ENCODE measurements at places on chromosomes 16 and 17.

GRCh38 chr16:5722116-5722619, 624.6 kb upstream of the EEF2KMT start:
- no peak for DNase-seq

GRCh38 chr16:72848759-72849664, 198.9 kb downstream of the ZFHX3 start:
- DNase-seq, result no peak

GRCh38 chr17:82241183-82241925, 12.5 kb downstream of the SLC16A3 start:
- DNase-seq, result no peak

GRCh38 chr17:40915721-40916256, 21.7 kb downstream of the KRT23 start:
- no peak for DNase-seq

- no peak for DNase-seq
Measured at GRCh38 chr16:6836766-6837165, 495.9 kb upstream of the RBFOX1 start.

- no peak for DNase-seq
Measured at GRCh38 chr17:80523956-80524712, 20.5 kb upstream of the RPTOR start.

DNA sequence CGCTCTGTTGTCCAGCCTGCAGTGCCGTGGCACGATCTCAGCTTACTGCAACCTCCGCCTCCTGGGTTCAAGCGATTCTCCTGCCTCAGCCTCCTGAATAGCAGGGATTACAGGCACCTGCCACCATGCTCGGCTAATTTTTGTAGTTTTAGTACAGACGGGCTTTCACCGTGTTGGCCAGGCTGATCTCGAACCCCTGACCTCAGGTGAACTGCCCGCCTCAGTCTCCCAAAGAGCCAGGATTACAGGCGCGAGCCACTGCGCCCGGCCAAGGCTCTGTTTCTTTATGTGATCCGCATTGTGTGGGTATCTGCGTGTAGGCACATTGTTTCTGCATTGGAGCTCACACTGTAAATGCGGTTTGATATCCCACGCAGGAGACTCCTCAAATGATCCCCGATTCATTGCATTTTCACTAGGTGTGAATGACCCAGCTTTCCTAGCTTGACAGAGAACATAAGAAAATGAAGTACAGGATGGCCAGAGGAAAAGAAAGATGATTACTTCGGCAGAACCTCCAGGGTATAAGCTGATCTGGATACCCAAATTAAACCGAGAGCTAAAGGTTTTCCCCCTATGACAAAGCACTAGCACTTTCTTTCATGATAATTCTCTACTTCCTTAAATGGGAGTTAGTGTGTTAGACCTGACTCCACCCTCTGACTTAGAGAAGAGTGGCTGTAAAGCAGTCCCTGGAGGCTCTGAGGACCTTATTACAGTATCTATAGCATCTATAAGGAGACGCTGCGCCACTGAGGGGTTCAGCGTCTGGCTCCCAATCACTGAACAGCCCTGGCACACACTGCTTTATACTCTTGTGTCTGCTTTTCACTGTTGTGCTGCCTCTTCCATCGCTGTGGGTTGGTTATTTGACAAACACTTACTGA, 17.3 kb downstream of the COTL1 start:
- no peak for DNase-seq

- DNase-seq, result no peak
Measured at GRCh38 chr17:828761-829160, 46.6 kb downstream of the MRM3 start.

DNA sequence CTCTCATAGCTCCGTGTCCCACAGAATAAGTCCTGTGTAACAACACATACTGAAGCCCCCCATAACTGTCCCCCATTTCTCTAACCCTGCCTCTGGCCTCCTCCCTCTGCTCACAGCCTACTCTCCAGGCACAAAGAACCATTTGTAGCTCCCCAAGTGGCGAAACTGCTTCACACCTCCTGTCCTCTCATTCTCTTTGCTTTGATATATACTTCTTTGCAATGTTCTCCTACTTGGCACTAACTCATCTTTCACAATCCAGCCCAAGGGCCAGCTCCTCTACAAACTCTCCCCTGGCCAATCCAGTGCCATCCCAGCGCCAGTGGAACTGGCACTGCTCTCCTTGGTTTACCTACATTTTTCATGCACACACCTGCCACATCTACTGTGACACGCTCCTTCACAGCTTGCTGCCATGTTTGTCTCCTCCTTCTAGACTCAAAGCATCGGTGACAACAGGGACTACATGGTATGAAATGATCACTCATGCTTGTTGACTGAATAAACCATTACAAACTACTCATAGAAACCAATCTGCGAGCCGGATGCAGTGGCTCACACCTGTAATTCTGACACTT, 12.8 kb downstream of the CYTH1 start:
- DNase-seq, result no peak

- no peak for DNase-seq
Measured at GRCh38 chr16:1772362-1772907, at the start of gene EME2. TSS of gene EME2 (plus strand) at chr16:1772810. CDS start at chr16:1773228, 418 bp downstream.

- DNase-seq, result no peak
Measured at GRCh38 chr16:7964744-7965143, 625.6 kb downstream of the TMEM114 start.

- DNase-seq, result no peak
Measured at GRCh38 chr17:80877729-80878303, 113.8 kb upstream of the CHMP6 start.

- DNase-seq, result no peak
Measured at GRCh38 chr17:13008461-13008860, 9.4 kb downstream of the ELAC2 start.

GRCh38 chr16:9798474-9798873, 383.8 kb downstream of the GRIN2A start:
- DNase-seq, result no peak

- DNase-seq, result no peak
Measured at GRCh38 chr16:80564394-80564793, 23.6 kb downstream of the DYNLRB2 start.

- DNase-seq, result no peak
Measured at GRCh38 chr16:53757971-53758609, 54.1 kb downstream of the FTO start.

GRCh38 chr16:46871597-46871996, 12.6 kb upstream of the GPT2 start:
- DNase-seq, result no peak

DNA sequence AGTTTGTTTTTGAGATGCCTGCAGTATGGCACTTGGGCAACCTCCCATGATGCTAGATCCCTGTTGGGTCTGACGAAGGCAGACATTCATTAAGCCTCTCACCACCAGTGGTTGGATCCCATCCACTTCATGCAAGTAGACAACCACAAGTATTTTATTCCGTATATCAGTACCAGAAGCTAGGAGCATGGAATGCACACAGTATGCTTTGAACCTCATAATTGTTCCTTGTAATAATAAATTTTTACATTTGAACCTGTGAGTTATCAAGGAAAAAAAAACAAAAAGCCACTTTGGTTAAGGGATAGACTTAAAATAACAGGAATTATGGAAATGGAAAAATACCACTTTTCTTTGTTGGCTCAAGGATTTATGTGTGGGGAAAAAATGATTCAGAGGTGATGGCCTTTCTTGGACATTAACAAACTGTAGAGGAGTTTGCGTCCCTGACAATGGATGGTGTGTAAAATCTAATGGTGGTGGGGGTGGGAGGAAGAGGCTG, 107.1 kb upstream of the KCNJ16 start:
- no peak for DNase-seq

- DNase-seq, result no peak
Measured at GRCh38 chr17:68221786-68222185, 26.1 kb upstream of the AMZ2 start.

GRCh38 chr16:1791256-1791942, 2.1 kb downstream of the IGFALS start:
- DNase-seq, result no peak

- no peak for DNase-seq
Measured at GRCh38 chr17:21493993-21494392, 117.8 kb downstream of the KCNJ12 start.

DNA sequence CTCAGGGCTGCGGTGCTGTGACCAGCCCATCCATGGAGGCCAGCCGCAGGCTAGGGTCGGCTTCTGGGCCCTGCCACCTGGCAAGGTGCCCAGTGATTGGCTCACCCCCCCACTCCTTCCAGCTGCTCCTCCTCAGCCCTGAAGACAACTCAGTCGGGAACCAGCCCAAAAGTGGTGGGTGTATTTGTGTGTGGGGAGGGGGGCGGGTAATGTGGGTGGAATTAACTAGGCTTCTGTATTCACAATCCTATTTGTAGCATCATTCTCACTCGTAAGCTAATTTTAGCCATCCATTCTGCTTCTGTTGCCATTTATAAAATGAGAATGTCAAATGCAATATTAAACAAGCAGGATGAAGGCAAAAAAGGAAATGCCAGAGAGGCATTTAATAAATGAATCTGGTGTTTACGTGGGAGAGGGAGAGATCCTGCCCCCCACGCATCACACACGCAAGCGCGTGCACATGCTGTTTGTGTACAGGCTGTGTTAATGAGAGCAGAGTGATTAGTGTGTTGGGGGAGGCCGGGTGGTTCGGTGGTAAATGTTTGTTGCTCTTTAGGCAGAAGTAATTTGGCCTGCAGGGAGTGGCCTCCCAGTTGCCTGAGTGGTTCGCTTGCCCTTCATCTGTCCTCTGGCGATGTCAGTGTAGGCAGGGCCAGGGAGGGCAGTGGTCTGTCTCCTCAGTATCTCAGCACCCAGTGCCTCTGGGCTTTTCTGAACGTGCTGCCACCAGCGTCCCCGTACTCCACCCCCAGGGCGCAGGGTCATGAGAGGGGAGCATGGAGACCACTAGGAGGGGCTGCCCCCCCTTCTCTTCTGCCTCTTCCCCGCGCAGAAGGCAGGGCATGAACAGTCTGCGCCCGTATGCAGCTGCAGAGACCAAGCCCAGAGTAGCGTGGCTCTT, 140.1 kb downstream of the CCDC182 start:
- no peak for DNase-seq

DNA sequence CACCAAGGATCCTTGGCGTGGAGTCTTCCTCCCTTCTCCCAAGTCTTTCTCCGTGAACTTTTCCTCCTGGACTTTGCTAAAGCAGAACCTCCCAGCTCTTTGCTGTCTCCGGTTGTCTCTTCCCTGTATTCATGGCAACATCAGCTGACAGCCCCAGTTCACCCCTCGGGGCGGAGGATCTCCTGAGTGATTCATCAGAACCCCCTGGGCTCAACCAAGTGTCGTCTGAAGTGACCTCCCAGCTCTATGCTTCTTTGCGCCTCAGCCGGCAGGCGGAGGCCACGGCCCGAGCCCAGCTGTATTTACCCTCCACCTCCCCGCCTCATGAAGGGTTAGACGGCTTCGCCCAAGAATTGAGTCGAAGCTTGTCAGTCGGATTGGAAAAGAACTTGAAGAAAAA, 943 bp downstream of the CNTROB start:
- DNase-seq, result no peak

DNA sequence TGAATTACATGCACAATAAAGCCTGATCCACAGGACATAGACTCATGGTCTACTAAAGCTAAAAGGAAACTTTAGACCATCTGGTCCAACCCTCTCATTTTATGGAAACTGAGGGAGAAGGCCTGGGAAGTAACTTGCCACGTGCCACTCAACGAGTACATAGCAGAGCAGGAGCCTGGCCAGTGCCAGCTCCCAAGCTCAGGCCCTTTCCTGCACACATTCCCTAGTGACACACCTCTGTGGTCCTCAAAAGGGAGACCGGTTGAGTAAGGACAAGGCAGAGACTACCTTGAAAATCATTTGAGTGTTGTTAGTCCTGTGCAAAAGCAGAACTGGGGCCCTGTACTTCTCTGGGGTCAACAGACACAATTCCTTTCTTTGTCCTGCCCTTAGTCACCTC, 2.8 kb downstream of the CCL4L2 start:
- no peak for DNase-seq

- DNase-seq, result no peak
Measured at GRCh38 chr17:35614810-35615209, 27.7 kb downstream of the AP2B1 start.

DNA sequence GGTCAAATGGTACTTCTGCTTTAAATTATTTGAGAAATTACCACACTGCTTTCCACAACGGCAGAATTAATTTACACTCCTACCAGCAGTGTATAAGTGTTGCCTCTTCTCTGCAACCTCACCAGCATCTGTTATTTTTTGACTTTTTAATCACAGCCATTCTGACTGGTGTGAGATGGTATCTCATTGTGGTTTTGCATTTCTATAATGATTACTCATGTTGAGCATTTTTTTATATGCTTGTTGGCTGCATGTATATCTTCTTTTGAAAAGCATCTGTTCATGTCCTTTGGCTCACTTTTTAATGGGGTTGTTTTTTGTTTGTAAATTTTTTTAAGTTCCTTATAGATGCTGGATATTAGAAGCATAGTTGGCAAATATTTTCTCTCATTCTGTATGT, 446.7 kb downstream of the PMP22 start:
- no peak for DNase-seq

DNA sequence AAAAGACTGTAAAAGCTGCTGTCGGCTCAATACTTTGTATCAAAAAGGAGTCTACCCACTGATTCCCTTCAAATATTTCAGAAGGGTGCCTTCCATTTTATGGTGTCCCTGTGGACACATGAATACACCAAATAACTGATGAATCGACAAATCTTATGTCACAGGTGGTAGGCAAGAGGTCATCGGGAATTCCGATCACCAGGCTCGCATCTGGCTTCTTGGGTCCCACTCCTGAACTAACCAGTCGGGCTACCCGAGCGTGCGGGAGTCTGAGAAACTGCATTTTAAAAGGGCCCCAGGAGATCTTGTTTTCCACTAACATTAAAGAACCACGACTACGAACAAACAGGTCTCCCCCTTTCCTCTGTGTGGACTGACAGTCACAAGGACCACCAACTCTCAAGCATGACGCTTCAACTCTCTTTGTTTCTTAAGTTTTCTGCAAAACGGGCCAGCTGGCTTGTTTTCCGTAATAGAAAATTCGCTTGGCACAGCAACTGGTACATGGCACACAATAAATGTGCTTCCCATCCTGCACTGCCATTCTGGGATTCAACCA, 873 bp downstream of the PSME3IP1 start:
- no peak for DNase-seq

DNA sequence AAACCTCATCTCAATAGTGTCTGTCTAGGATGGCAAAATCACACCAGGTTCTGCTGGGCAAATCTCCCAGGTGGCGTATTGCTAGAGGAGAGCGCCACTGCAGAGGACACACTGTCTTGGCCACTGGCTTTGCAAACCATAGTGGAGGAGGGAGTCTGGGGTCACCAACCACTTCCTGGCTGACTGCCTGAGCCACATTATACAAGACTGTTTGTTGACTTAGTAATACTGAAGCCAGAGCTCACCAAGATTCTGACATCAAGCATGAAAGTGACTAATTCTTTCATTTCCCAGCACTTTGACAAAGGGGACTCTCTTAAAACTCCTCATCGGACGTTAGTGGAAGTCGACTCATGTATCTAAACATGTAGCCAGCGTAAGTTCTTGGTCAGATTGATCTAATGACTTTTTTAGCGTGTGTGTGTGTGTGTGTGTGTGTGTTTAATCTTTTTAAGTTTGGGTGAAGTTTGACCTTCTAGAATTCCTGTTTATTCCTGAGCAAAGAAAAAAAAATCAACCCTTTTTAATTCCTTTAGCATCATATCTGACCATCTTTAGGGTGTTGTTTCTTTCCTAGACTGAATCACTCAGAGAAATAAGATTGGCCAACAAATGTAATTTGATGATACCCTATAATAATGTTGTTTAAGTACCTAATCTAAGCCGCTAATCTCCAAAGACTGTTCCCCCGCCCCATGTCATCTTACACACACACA, 13.7 kb downstream of the PITPNC1 start:
- peak; percentile 31 for DNase-seq

Data from stimulated activated CD8-positive, alpha-beta memory T cell treated with anti-CD3 and anti-CD28 coated beads, Interleukin-2, amount 100 ng/mL, for 1 hour (primary cell).